IPS DF 19.7 (cell line): ENCODE measurements at places on chromosomes 1 and 21.

DNA sequence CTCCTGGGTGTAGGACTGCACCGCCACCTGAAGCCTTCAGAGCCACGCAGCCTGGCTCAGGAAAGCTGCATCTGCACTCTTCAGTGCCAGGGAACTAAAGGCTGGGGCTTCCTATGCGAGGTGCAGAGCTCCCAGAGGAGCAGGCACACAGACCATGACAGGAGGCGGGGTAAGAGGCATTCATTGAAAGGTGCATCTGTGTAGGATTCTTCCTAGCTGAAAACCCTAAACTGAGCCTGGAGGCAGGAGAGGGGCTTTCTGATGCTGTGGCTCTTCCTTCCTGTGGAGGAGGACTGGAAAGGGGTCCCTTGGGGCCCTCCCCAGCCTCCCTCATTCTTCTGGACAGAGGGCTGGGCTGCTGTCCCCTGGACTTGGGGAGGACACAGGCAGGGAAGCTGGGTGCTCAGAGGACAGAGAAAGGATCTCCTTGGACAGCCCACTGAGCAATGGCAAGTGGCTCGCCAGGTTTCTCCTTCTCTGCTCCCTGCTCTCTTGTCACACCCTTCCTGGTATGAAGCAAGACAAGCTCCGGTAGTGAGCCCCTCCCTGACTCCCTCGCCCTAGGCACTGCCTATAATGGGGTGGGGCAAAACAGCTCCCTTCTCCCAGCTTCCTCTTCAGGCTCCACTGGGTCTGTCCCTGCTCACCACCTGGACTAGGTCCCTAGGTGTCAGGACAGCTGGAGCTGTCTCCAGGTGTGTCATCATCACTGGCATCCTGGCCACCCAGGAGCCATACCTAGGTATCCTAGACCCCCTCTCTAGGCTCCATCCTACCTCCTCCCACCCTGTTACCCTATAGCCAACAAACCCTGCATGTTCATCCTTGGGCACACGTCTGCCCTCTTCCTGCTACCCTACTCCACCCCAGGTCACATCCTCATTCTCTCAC lies 20.0 kb downstream of the S100A6 start:
- DNase-seq = no peak

DNA sequence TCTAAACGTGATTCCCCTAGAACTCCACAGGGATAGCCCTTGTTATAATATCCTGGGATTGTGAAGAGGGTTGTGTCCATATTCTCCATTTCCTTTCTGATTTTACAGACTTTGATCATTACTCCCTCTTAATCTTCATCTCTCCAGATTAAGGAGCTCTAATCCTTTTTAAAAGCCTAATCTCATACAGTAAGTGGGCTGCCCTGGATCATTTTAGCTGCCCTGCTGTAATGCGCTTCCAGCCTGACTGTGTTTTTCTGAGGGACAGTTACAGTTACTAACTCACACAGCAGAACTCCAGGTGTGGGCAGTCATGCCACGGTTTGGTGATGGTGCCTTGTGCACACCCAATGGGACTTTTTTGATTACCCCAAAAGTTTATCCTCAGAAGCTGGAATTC lies 33.5 kb downstream of the PROX1 start:
- no peak for DNase-seq

DNA sequence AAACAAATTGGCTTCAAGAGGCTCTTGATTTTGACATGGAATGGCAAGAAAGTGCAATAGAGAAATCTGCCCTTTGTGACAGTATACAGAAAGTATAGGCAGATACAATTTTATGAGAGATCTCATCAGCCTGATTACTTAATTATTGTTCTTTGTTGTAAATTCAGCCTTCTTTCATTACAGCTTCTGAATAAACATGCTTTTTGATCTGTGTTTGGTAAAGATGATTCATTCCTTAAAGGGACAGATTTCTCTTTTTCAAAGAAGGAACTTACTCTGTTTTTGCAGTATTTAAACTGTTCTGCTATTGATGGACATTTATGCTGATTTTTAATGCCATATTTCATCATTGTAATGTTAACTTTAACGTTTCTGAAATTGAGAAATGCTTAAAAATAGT lies 13.7 kb upstream of the MPC2 start:
- no peak for DNase-seq

DNA sequence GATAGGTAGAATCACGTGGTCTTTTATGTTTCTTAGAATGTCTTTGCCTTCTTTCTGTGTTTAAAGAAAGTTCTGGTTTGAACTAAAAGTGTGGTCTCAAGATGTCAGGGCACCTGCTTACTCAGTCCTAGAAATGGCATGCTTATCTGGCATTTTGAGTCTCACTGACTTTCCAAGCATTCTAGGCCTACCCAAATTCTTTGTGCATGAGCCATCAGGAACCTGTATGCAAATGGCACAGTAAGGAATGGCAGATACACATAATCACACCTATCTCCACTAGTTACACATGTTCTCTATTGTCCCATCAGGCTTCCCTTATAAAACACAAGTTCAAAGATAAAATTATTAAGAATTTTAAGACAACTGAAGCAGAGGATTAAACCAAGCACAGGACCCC lies 29.5 kb upstream of the CLCA4 start:
- no peak for DNase-seq

GRCh38 chr1:44460107-44460882 lies 55.2 kb downstream of the RNF220 start:
- DNase-seq = no peak

DNA sequence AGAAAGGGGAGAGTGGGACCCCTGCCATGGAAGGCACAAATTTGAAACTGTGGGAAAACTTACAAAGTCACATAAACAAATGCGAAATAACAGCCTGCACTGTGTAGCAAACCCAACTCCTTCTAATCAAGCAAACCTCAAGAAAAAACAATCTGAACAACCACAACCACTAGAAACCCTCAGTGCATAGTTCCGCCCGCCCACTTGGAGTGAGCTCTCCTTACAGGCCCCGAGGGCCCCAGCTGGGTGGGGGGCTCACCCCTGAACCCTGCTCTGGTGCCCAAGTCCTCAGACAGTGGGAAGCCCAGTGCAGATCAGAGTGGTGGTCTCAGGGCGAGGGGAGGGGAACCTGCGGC lies 931 bp upstream of the MXRA8 start:
- no peak for DNase-seq

- no peak for DNase-seq
These were observed 161.5 kb downstream of the ADSS2 start for GRCh38 chr1:244289991-244290785.

GRCh38 chr1:172172352-172172831 lies 248.1 kb upstream of the C1orf105 start:
- DNase-seq = no peak

- DNase-seq = no peak
These were observed 9.7 kb upstream of the CLCC1 start for GRCh38 chr1:108972951-108973350.

GRCh38 chr21:37195059-37195458 lies 72.1 kb downstream of the VPS26C start:
- DNase-seq = no peak

DNA sequence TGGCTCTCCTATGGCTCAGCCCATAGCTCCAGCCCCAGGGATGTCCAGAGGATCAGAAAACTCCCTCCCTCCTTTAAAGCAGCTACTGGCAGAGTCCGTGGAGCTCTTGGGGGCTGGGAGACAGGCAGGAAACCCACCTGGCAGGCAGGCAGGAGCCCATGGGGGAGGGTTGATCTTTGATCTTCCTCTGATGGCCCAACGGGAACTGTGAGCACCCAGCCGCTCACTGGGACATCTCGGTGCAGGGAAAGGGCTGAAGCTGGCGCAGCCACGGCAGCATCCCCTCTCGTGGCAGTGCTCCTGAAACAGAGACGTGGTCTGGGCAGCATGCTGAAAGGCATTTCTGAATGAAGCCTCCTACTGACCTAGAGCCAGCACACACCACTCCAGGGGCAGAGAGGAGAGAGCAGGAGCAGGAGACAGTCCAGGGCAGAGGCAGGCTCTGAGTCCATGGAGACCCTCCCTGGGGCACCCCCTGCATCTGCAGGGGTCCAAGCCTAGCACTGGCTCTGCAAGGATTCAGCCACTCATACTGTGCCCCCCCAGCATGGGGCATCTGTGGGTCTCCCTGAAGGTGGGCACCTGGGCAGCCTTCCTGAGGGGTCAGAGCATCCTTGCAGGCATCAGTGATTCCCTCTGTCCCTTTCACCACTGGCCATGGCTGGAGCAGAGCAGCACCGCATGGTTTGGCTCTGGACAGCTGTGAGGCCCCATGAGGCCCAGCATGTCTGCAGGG lies 4.9 kb upstream of the SLX9 start:
- no peak for DNase-seq

DNA sequence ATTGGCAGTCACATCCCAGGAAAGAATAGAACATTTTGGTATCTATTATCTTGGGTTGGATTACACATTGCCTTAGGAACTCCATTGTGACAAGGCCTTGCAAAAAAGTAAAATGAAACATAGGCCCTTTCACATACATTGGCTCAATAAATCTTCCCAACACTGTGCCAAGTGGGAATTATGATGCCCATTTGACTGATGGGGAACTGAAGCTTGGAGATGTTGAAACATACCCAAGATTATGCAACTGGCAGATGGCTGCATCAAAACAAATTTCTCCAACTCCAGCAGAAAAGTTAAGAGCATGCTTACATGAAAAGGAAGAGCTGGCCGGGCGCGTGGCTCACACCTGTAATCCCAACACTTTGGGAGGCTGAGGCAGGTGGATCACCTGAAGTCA lies 26.9 kb downstream of the PLEKHO1 start:
- DNase-seq = no peak

- no peak for DNase-seq
These were observed 94.9 kb downstream of the MRPL39 start for GRCh38 chr21:25512095-25513081.
